ENCODE measurements at places on chromosomes 2 and 18.
A peak's percentile ranks its signal among the peaks of the same experiment; 100 is the strongest.

DNA sequence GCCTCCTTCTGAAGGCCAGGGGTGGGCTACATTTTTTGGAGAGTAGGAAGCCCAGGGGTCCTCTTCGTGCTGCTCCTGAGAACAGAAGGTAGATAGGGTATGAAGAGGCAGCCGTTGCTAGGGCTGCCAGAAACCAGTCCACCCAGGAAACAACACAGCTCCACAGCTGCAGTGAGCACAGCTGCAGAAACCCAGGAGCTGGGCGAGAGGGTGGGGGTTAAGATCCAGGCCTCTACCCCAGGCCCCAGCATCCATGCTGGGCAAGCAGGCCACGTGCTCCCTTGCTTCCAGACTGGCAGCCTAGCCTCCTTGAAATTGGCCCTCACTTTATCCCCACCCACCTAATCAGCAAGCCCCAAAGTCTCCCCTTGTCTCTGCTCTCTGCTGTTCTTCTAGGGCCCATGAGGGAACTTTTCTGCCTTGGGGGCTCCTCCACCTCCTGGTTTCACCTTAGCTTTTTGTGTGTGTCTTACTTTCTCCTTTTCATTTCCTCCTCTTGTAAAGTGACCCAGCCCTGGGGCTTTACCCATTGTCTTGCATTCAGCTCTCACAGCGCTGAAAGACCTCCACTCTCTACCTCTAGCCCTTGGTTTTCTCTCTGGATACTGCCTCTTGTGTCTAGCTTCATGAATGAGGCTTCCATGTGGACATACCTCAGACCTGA lies 30.7 kb downstream of the STON1 start:
- DNase-seq, result no peak

GRCh38 chr2:22196806-22197205 lies 1073.0 kb downstream of the TDRD15 start:
- no peak for DNase-seq

- no peak for DNase-seq
These were observed 52.0 kb upstream of the NFATC1 start for GRCh38 chr18:79343567-79344207.

DNA sequence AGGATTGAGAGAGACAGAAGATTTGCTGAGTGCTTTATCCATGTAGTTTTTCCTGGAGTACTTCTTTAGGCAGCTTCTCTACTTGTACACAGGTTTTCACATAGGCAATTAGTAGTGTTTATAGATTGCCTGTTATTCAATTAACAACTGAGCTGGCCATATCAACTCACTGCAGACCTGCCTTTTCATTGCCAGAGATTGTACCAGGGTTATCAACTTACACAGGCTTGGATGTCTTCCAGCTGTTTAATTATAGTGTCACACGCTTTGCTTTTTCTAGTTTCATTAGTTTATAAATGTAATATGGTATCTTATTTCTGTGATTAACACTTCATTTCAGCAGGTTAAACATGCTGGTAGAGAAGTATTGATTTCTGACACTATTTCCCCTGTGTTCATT lies 125.9 kb downstream of the GPD2 start:
- DNase-seq, result peak; percentile 88

DNA sequence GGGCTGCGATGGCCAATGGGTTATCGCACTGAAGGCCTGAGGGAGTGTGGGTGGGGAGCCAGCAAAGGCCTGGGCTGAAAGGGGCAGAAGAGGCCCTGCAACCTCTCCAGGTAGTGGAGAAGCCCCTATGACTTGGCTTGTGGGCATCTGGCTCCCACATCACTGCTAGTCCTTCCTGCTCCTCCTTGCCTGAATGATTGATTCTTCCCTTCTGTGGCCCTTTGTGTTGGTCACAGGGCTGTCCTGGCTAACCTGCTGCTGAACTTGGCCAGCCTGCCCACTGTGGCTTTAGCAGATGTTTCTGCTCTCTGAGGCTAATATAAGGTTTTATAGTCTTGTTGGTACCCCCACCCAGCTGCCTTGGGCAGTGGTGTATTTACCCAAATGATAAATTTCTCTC lies 136.2 kb upstream of the ALPP start:
- DNase-seq, result no peak

- DNase-seq, result no peak
These were observed 3.4 kb downstream of the XIRP2 start for GRCh38 chr2:166891727-166892126.

DNA sequence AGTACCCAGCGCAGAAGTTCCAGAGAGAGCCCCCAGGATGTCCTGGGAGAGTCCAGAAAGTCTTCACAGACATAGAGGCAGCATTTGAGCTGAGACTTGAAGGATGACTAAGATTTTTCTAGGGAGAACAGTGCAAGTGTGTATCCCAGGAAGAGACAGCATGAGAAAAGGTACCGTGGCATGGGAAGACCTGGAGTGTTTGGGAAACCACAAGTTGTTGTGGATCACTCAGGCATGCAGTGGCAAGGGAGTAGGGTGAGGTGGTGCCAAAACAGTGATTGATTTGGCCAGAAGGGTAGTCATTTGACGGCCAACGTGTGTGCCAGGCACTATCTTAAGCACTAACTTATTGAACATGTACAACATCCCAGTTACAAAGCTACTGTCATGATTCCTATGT lies 24.5 kb upstream of the KCNK3 start:
- DNase-seq, result no peak

DNA sequence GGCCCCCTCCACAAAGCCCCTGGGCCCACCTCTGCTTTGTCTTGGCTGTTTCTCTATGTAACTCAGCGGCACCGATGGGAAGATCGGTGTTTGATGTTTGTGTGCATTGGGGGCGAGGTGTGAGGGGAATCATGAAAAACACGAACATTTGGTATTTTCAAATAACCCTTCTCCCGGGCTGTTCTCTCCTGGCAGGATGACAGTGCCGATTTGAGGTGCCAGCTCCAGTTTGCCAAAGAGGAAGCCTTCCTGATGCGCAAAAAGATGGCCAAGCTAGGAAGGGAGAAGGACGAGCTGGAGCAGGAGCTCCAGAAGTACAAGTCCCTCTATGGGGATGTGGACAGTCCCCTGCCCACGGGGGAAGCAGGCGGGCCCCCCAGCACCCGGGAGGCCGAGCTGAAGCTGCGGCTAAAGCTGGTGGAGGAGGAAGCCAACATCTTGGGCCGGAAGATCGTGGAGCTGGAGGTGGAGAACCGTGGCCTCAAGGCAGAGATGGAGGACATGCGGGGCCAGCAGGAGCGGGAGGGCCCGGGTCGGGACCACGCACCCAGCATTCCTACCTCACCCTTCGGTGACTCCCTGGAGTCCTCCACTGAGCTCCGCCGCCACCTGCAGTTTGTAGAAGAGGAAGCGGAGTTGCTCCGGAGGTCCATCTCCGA lies 78.1 kb downstream of the MTCL1 start:
- DNase-seq, result no peak

DNA sequence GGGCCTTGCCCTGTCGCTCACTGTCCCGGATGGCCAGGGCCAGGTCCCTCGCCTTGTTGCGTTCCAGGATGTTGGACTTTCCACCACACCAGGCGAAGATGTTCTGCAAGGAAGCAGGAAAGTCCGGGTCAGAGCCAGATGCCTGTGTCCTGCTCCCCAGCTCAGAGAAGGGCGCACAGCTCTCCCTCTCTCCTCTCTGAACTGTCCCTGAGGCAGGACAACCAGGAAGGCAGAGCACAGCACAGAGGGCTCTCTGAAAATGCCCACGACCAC lies 11.0 kb downstream of the CAPG start:
- no peak for DNase-seq

GRCh38 chr2:132963161-132963560 lies 293.2 kb upstream of the LYPD1 start:
- DNase-seq, result no peak

GRCh38 chr2:64439194-64439593 lies 14.8 kb upstream of the LGALSL start:
- no peak for DNase-seq

DNA sequence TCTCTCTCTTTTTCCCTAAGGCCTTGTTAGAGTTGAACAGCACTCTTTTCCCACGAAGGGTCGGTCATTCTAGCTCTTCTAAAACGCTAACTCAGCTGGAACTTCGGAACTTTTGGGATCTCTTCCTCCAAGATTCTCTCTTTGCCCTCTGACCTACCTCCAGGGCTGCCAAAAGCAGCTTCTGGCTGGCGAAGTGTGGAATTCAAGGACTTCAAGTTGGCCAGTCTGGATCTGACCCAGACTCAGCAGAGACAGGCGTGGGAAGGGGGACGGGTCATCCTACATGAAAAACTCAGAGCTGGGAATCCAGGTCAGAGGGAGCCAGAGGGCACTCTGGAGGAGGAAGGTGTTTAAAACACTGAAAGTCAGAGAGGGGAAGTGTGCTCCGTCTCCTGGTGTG lies 305.5 kb upstream of the HDAC4 start:
- no peak for DNase-seq

- DNase-seq, result no peak
These were observed 237.6 kb upstream of the TRIB2 start for GRCh38 chr2:12479065-12479601.

GRCh38 chr2:105382177-105382576 lies 16.7 kb downstream of the FHL2 start:
- no peak for DNase-seq

DNA sequence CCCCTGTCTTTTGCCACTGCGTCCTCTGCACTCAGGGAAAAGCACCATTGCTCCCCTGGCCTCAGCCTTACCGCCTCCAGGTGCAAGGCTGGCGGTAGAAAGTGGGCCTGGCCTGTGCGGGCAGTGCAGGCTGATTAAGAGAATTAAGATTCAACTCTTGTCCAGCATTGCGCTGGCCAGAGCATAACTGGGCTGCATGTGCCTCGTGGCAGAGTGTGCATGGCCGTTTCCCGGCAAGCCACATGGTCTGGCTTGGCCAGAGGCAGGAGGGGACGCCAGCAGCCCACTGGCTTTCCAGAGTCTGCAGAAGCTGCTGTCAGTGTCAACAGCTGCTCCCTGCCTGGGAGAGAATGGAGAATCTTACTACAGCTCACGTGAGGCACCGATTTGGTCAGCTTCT lies 12.3 kb downstream of the NTSR2 start:
- DNase-seq, result no peak

DNA sequence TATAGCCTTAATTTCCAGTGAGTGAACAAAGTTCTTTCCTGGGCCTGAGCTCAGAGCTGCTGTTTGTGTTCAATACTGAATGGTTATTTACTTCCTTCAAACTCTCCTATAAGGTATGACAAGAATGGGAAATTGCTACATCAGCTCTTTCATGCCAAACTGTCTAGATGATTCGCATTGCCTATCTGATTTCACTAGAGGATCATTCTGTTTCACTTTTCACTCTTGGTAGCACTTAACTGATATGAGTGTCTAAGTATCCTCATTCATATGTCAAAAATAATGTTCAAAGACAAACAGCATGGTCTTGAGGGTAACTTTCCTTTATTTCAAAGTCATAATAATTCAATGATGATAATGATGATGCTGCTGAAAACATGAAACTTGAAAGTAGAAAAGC lies 32.9 kb upstream of the SCG2 start:
- no peak for DNase-seq

GRCh38 chr2:23788100-23788499 lies 138.8 kb downstream of the ATAD2B start:
- DNase-seq, result no peak

DNA sequence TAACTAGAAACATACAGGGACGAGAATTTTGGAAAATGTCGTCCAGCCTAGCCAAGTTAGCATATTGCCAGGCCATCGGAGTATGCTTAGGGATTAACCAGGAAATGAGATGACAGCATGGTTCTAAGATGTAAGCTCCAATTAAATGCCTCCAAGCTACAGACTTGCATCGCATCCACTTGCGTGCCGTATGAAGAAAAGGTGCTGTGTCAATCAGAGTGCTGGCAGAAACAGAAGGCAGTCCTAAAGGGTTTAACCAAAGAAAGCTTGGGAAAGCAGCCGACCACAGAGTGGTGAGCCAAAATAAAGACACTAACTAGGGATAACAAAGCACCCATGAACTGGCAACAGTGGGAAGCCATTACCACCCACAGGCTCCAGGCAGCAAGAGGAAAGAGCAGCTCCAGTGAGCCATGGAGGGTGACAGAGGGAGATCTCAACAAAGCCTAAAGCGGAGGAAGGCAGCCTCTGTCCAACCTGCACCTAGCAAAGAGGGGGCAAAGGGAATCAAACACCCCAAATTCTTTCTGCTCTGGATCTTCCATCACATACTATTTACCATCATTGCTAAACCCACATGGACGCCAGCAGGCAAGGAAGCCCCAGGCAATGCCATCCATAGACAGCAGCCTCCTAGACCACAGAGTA lies 27.6 kb upstream of the SOCS6 start:
- no peak for DNase-seq

GRCh38 chr2:209960045-209960444 lies 42.4 kb upstream of the RPE start:
- no peak for DNase-seq

DNA sequence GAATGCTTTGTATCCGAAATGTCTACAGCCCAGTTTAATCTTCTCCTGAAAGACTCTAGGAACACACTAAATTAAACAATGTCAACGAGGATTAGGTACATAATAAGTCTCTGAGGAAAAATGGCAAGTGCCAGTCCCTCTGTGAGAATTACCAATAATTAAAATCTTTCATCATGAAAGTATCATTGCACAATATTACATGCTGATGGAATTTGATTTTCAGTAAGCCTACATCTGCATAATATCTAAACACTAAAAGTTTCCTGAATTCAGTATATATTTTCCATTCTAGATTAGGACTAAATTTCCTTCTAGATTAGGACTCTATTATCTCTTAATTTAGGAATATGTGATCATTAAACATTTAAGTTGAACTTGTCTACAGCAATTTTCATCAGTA lies 132.1 kb downstream of the LRP2 start:
- DNase-seq, result no peak

GRCh38 chr2:29871541-29871940 lies 49.8 kb downstream of the ALK start:
- no peak for DNase-seq

DNA sequence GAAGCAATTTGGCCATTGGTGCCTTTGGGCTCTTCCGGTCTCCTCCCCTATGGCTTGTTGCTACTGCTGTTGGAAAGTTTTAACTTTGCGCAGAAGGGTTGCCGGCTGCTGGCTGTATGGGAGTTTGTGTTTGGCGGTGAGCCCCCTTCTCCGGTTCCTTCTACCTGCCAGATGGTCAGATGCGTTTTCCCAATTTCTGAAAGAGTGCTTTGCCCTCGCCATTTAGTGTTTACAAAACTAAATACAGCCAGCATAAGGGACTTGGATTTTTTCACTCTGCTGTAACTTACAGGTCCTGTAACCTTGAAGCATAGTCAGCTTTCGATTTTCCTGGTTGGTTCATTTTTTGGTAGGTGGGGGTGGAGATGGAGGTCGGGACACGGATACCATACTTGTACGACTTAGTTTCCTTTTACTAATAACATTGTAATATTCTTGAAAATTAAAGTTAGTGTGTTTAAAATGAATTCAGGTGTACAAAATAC lies 604 bp downstream of the COQ10B start:
- DNase-seq, result no peak

- DNase-seq, result no peak
These were observed 55.6 kb downstream of the NCOA1 start for GRCh38 chr2:24546669-24547068.

- DNase-seq, result no peak
These were observed 10.4 kb downstream of the ADCY3 start for GRCh38 chr2:24909555-24910177.
